Fibroblast of skin of right biceps (primary cell): ENCODE measurements at places on chromosomes 2 and 18.

DNA sequence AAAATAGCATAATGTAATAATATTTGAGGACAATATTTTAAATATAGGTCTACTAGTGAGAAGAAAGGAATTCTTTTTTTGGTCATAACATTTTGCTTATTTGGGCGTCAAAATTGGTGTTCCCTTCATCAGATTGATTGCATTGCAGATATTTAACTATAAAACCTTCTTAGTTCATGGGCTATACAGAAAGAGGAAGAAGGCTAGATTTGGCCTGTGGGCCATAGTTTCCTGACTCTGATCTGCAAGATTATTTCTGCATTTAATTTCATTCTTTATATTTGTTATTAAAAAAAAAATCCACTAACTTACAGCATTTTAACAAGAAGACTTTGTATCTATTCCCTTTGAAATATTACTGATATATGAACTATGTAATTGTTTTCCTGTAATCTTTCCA, 31.9 kb downstream of the PIKFYVE start:
- DNase-seq = no peak

DNA sequence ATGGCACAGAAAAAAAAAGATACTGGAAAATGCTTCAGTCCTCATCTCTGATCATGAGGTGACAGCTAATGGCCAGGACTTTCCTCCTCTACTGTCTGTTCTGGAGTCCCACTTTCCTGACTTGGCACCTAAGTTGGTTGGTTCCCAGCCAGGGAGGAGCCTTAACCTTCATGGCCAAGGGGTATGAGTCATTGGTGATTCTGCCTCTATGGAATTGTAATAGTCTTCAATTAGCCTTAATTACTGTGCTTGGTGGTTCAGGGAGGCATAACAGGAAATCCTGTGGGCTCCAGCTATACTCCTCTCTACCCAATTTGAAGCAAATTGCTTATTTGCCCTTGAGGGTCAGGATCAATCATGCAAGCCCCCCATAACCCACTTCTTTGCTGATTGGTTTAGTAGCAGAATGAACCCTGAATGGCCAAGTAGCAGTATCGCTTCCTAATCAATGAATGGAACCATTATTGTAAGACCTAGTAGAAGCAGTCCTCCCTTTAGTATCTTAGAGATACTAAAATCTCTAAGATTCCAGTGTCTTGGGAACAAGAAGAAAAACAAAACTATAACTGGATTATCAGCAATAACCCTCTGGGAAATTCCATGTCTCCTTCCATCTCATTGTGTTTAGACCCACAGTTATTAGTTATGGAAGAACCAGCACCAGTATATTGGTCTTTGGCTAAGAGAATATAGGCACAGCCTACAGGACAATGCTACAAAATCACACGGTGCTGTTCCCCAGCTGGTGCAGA, 109.0 kb downstream of the COL6A3 start:
- peak; percentile 97 for DNase-seq

- DNase-seq = peak; percentile 75
Observed at GRCh38 chr18:46053368-46054095, 18.5 kb downstream of the PSTPIP2 start.

DNA sequence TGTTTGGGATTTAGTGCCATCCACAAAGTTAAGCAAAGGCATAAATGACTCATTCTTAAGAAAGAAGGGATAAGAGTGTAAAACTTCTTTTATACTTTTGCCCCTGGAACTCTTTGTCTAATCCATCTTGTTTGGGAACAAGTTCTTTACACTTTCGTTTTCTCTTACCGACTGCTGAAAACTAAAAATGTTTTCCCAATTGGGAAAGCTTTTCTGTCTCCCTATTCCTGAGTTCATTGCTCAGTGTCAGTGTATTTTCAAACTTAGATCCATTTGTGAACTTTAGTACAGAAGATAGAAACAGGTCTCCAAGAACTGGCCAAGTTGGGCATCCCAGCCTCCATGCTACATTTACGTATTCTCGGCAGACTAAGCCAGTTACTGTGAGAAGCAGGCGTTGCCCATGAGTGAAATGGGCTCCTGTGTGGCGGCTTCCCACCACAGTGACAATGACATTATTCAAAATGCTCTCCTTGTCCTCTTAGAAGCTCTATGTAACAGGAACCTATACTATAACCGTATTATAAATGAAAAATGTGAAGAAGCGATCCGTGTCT, 51.7 kb downstream of the TGOLN2 start:
- no peak for DNase-seq

GRCh38 chr2:112768432-112768831, 4.0 kb upstream of the CKAP2L start:
- DNase-seq = no peak

GRCh38 chr2:40041422-40042382, 262.6 kb upstream of the THUMPD2 start:
- peak; percentile 81 for DNase-seq

DNA sequence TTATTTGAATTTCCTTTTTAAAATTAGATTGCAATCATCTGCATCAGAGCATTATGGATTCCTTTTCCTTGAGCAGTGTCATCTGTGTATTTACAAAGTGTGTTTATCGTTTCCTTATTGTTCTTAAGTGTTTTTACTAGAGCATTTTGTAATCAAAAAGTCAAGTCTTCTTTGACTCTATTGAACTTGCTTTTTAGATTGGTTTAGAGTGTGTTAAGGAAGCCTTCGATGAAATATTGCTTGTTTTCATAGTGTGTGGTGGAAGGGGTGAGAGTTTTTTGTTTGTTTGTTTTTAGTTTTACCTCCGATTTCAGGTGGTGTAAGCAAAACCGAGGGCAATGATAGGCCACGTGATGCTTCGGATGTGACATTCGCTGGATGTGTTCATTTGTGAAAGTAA, 45.7 kb downstream of the ARHGAP28 start:
- DNase-seq = no peak
